ENCODE measurements at places on chromosomes 4 and X.

DNA sequence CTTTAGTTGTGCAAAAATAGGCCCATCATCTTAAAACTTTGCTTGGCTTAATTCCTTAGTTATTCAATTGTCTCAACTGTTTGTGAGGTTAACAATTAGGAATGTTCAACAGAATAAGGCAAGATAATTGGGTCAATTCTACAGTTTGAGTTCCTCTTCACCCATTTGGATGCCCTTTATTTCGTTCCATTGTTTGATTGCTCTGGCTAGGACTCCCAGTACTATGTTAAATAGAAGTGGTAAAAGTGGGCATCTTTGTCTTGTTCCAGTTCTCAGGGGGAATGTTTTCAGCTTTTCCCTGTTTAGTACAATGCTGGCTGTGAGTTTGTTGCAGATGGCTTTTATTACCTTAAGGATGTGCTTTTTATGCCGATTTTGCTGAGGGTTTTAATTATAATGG is 761.5 kb upstream of the GRIA3 start:
- no peak for DNase-seq

DNA sequence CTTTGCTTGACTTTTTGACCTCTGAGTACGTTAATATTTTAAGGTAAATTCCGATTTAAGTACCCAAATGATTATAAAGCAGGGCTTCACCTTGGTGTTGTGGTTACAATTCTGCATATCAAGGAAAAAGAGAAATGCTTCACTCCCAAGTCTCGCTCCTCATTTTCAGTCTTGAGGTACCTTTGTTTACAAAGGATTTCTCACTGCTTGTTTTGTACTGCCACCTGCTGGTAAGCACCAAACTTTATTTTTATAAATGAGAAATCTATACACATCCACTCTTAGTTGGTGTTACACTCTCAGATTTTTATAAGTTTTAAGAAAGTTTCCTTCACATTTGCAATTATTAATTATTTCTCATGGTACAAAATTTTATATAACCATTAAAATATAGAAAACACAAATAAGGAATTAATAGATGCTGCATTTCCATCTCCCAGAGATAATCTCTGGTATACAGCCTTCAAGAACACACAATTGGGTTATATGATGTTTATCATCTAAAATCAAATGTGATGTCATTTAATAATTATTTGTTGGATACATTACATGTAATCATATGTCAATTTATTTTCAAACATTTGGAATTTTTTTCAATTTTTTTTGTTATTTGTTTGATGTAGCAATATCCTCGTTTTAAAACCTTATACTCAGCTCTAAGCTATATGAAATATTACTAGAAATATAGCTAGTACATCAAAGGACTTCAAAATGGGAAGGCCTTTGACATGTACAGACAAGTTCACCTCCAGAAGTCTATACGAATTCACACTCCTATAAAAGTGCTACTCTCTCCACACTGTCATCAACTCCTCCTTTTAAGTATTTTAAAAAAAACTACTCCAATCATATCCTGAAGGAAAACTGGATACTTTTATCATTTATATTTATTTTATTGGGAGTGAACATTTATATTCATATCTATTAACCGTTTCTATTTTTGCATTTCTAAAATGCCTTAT is 179.9 kb downstream of the KCNIP4 start:
- no peak for DNase-seq

GRCh38 chr4:55127053-55127452 is 1.7 kb upstream of the KDR start:
- DNase-seq: no peak

GRCh38 chr4:8269535-8270417 is at the start of gene HTRA3:
Gene HTRA3, plus strand, starts transcription at chr4:8269754. Its CDS starts 215 bp downstream, at chr4:8269969.
- no peak for DNase-seq

Measured in activated CD4-positive, CD25-positive, alpha-beta regulatory T cell treated with anti-CD3 and anti-CD28 coated beads, Interleukin-2, amount 50 U/mL, for 72 hours (primary cell).